Cardiac muscle cell (in vitro differentiated cells and primary cell): ENCODE measurements at places on chromosomes 16 and 17.
A peak's percentile ranks its signal among the peaks of the same experiment; 100 is the strongest.

DNA sequence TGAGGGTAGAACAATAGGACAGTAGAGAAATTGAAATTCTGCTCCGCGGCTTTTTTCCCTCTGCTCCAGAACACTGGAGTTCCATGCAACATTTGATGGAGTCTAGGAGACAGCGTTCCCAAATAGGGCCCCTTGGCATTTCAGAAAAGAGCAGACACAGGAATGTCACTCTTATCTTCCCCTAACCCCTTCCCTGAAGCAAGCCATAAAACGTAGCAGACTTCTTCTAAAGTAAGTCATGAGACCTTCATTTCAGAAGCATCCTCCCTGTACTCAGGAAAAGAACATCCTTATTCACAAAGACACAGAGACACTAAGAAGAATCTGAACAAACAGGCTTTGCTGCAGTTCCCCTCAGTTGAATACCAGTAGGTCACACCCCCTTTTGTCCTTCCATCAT lies 296.1 kb upstream of the SOX9 start:
- peak; percentile 2 for DNase-seq

DNA sequence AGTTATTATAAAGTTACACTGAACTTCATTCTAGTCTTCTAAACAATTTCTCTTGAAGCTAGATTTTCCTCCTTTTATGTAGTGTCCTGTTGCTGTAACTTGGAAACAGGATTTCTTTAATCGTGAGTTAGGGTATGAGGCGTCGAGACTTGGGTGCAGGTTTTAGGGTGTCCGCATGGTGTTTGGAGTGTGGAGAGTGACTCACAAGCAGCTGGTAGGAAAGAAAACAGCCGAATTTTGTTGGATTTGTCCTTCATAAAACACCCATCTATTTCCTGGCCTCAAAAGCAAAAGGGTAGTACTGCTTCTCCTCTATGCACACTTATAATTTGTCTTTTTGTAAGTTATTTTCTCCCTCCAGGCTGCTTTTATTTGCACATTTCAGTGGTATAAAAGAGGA lies 1.6 kb downstream of the RPTOR start:
- DNase-seq, result no peak

GRCh38 chr17:33204156-33204555 lies 88.9 kb downstream of the ASIC2 start:
- DNase-seq, result no peak

DNA sequence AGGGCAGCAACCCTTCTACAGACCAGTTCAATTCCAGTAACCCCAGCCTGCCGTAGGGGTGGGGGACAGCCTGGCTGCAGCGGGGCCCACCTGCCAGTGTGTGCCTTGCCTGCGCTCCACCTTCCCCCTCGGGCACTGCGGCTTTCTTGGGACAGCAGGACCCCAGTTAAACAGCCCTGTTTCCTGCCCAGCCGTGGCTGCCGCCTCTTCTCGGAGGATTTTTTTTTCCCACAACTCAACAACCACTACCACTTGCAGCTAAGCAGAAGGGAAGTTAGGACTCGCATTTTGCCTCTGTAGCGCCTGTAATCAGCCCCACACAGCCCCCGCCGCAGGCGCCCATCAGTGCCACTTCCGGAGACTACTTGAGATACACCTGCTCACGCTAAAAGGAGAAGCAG lies 76.1 kb downstream of the RAI1 start:
- DNase-seq, result no peak

GRCh38 chr16:24617502-24617901 lies 78.1 kb downstream of the RBBP6 start:
- DNase-seq, result no peak

DNA sequence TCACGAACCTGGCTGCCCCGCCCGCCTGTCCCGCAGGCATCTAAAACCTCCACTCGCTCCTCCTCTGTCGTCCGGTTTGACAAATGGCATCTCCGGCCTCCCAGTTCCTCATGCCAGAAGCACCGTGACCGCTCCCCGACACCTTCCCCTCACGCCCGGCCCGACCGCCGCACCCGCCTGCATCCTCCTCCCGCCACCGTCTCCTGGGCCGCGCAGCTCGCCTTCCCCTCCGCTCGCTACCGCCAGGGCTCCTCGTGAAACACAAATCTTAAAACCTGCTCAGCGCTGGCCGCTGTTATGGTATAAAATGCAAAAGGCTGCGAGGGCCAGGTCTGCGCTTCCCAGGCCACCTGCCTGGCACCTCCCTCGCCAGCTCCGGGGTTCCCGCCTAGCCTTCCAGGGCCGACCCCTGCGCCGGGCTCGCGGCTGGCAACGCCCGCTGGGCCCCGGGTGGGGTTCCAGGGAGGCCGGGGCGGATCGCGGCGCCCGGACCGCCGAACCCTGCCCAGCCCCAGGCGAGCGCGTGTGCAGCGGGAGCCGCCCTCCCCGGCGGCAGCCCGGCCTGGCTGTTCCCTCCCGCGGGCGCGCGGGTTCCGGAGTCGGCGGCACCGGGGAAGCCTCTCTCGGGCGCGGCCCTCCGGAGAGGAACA lies 488 bp downstream of the SPSB3 start:
- DNase-seq, result peak; percentile 37

GRCh38 chr17:32590974-32591373 lies 104.2 kb downstream of the CDK5R1 start:
- no peak for DNase-seq

DNA sequence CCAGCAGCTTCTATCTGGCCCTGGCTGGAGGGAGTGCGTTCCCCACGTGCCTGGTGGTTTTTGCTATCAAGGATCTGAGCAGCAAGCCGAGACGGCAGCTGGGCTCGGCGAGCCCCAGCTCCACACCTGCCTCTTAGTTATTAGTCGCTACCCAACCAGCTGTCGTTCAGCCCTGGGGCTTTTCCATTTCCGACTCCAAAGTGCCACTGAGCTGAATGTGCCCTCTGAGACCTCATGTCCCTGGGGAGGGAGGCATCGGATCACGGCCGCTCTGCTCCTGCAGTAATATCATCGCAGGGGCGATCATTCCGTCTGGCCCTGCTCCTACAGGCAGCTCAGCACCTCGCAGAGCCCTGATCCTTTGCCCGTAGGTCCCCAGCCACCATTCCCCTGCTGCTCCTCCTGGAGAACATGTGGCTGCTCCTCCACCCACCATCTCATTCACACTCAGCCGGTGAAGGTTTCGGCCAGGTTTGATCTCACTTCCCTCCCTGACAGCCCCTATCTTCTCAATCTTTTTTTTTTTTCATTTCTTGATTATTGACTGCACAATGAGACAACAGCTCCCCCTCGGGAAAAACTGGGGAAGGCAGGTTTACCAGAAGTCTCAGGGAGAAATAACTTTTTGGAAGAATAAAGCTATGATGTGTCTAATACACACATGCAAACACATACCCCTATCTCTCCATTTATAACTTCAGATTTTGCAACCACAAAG lies 86.7 kb downstream of the ZFHX3 start:
- peak; percentile 14 for DNase-seq

DNA sequence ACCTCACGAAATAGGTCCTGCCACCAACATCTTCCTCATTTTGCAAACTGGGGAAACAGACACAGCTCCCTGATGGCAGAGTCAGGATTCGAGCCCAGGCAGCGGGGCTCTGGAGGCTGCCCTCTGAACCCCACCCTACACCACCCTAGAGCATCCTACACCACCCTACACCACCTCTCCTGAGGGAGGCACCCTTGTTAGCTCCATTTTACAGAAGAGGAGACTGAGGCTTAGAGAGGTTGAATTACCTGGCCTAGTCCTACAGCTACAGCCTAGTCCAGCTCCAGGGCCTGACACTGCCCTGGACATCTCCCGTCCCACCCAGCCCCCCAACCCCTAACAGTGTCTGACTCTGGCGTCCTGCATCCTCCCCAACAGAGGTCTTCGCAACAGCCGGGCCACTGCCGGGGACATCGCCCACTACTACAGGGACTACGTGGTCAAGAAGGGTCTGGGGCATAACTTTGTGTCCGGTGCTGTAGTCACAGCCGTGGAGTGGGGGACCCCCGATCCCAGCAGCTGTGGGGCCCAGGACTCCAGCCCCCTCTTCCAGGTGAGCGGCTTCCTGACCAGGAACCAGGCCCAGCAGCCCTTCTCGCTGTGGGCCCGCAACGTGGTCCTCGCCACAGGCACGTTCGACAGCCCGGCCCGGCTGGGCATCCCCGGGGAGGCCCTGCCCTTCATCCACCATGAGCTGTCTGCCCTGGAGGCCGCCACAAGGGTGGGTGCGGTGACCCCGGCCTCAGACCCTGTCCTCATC lies 3.2 kb upstream of the NECAB2 start:
- no peak for DNase-seq

- no peak for DNase-seq
Measured at GRCh38 chr17:63967953-63968352, 4.8 kb downstream of the SCN4A start.

- DNase-seq, result peak; percentile 52
Measured at GRCh38 chr16:67537636-67538591, 9.3 kb downstream of the RIPOR1 start.

DNA sequence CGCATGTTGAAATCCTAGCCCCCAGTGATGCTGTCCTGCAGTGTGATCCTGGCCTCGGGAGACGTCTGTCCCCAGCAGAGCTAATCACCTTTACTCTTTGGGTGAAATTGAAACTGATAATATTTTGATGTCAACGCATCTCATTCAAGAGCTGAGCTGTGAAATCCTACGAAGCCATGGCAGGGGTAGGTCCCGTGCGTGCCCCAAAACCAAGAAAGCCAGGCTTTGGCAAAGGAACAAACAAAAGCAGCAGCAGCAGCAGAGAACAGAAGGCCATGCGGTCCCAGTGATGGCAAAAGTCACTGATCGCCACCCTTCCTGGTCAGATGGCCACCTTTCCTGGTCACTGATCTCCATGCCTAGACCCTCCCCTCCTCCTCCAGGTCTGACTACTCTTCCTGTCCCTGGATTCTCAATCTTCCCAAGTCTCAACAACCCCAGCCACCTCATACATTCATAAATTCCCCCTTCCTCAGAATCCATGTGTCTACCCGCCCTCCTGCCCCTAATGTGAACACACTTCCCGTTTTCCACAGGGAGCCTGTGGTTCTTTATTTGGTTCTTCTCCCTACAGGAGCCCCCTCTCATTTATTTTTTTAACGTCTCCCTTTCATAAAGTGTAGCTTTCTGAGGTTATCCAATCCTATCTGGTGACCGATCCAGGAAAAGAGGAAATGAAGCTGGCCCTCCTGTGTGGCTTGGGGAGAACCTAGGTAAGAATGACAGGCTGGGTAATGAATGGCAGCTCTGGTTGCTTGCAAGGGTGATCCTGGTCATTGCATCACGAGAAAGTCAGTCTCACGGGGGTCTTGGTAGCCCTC lies 50.3 kb downstream of the CPPED1 start:
- no peak for DNase-seq

GRCh38 chr16:74830648-74831047 lies 56.0 kb upstream of the FA2H start:
- no peak for DNase-seq

- DNase-seq, result peak; percentile 40
Measured at GRCh38 chr17:17515934-17516930, 20.0 kb upstream of the RASD1 start.

DNA sequence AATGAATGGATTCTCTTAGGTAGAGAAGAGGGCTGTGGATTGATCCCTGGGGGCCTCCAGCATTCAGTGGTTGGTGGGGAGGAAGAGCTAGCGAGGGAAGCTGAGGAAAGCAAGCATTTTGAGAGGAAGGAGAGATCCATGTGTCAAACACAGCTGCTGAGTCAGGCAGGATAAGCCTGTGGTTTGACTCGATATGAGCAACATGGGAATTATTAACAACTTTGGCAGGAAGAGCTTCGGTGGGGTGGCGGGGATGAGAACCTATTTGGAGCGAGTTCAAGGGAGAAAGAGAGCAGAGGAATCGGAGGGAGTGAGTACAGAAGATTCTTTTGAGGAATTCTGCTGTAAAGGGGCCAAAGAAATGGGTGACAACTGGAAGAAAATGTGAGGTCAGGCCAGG lies 59.5 kb upstream of the CDC42EP4 start:
- no peak for DNase-seq

GRCh38 chr16:69338557-69339288 lies 641 bp downstream of the COG8 start:
- no peak for DNase-seq

DNA sequence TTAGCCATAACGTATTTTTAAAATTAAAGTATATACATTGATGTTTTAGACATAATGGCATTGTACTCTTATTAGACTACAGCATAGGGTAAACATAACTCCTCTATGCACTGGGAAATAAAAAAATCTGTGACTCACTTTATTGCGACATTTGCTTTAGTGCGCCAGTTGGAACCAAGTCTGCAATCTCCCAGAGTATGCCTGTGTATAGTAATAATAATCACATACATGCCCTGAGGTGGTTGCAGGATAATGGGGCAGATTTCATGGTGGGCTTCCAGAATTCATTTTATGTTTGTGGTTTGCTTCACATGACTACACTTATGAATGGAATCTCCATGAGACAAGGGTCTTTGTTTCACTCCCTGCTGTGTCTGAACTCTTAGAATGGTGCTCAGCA lies 66.9 kb upstream of the N4BP1 start:
- DNase-seq, result peak; percentile 42

- DNase-seq, result no peak
Measured at GRCh38 chr17:10061111-10061845, 137.1 kb downstream of the GAS7 start.

DNA sequence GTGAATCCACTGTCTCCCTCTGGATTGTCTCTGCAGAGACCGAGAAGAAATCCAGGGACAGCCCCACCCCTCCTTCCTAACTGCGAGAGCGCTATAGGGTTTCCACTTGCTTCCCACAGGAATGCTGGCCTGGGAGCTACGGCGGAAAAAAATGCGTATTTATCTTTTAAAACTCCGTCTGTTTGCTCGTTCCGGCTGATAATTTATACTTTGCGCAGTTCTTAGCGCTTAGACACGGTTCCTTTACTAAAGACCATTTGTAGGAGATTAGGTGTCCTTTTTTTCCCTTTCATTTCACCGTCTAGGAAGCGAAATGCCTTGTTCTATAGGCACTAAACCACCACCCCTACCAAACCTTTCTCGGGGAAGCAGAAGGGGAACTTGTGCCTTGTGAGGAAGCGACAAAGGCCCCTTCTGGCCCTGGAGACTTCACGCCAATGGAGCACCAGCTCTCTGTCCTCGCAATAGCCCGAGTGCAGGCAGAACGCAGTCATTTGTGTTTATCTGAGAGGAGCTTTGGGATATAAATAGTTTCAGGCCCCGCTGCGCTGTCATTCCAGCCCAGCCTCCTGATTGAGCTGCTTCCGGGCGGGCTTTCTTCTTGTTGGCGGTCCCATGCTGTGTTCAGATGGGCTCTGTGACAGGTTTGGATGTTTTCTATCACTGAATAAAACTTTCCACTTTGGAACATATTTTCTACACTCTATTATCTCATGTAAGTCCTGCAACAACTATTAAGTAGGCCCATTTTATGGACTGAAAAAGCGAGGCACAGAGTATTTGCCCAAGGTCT lies 791 bp upstream of the SUPT4H1 start:
- DNase-seq, result peak; percentile 73

DNA sequence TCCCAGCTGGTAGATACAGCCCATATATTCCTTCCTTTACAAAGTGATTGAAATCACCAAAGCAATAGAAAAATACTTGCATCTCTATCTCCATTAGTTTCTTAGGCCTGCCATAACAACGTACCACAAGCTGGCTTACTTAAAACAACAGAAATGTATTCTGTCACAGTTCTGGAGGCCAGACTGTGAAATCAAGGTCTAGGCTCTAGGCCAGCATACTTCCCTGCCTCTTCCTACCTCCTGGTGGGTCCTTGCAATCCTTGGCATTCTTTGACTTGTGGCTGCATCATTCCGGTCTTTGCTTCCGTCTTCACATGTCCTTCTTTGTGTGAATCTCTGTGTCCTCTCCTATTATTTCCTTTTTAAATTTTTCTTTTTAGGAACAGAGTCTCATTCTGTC lies 62.5 kb downstream of the ERCC4 start:
- peak; percentile 50 for DNase-seq

- DNase-seq, result peak; percentile 35
Measured at GRCh38 chr17:10262451-10262850, 64.0 kb upstream of the GAS7 start.

GRCh38 chr16:56977823-56978430 lies 11.4 kb upstream of the NLRC5 start:
- no peak for DNase-seq
